AG10803 (cell line): ENCODE measurements at places on chromosomes 2 and 18.

DNA sequence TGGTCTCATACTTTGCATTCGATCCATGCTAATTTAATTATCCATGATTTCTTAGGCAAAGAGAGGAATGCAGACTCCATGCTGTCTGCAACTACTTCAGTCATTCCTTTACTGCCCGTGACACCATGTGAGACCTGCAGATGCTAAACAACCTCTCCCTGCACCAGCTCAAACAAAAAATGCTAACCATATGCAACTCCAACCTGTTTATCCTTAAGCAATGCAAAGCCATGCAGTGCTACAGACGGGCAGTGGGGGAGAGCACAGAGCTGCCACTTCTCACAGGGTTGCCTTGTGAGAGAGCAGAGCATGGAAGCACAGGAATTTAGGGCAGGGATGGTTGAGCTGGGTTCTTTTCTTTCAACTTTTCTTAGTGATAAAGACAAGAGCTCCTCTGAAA lies 74.9 kb upstream of the KLHL14 start:
- DNase-seq, result no peak

DNA sequence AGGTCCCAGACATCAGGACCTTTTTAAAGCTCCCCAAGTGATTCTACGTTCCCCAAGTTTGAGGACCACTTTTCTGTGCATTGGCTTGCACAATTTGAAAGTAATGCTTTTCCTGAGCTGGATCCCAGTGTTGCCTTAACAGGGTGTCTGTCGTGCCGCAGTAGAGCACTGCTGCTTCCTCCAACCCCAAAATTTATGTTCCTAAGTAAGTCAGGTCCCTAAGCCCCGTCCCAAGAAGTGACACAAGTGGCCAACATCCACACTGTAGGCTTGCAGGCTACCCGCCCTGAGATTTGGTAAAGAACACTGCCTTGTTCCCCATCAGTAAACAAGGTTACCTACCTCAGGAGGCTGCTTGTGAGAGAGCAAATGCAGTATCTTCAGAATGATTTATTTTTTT lies 2.0 kb downstream of the SFT2D3 start:
- no peak for DNase-seq

DNA sequence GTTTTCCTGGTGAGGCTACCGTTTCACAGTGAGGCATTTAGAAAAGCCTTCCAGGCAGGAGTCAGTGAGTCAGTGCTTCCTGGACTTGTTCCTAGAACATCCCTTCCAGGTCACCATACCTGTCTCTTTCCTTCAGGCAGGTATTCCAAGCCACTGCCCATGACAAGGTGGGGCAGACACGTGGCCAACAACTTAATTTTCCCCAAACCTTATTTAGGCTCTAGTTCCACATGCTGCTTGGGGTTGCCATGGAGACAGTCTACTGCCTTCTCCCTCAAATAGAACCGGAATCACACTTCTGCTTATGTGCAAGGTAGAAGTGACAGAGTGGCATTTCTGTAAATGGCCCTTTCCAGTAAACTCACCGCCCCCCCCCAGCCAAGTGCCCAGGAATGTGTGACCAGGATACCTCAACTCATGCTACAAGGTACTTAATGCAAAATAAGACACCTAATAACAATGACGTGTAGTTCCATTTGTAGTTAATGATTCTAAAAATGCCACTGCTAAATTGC lies 258.3 kb downstream of the PRKCE start:
- DNase-seq, result no peak

GRCh38 chr18:8834881-8835280 lies 129.5 kb downstream of the MTCL1 start:
- peak; percentile 36 for DNase-seq

- peak; percentile 62 for DNase-seq
Observed at GRCh38 chr2:214192711-214193110, 218.1 kb upstream of the VWC2L start.

DNA sequence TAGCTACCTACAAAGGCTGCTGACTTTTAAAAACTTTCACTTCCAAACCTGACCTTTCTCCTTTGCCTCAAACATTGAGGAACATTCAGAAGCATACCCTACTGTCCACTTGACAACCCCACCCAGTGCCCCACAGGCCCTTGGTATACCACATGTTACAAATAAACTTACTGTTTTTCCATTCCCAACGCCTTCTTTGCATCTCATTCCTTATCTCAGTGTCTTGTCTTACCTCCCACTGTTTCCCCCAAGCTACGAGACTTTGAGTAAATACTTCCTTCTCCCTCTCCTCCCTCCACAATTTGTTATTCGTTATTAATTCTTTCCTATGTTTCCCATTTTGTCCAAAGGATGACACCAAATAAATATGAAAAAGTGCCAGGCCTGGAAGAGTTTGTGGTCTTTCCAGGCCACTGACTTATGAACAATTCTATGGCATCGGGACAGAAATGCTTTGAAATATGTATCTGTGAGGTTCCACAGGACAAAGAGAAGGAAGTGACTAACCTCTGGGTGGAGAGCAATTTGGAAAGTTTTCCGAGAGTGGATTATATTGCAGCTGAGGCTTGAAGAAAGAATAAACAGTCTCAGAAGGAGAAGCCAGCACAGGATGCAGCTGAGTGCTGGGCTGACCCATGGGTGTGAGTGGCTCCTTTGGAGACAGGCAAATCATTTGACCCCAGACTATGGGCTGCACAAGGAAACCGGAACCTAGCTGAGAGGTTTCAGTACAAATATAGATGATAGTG lies 409.0 kb downstream of the LPIN1 start:
- peak; percentile 86 for DNase-seq

- DNase-seq, result peak; percentile 56
Observed at GRCh38 chr2:10305254-10305635, 2.5 kb downstream of the HPCAL1 start.

DNA sequence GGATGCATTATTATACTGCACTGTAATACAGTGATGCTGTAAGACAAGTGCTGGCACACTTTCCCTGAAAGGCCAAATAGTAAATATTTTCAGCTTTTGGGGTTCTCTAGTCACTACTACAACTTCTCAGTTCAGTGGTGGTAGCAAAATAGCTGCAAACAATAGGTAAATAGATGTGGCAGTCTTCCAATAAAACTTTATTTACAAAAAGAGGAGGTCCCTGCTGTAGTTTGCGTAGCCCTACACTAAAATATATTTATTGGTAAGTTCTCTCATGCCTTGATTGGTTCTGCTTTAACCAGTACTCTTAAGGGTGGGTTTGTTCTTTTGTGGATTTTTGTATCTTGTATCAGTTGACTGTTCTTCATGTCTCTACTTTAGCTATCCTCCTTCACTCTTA lies 7.8 kb downstream of the GLS start:
- DNase-seq, result no peak

- DNase-seq, result no peak
Observed at GRCh38 chr2:238286095-238286494, 2.3 kb downstream of the PER2 start.

GRCh38 chr18:70072678-70073077 lies 125.0 kb upstream of the CD226 start:
- DNase-seq, result peak; percentile 47

- DNase-seq, result peak; percentile 92
Observed at GRCh38 chr2:88038263-88039105, 17.1 kb downstream of the KRCC1 start.

GRCh38 chr2:150466741-150467620 lies 20.5 kb downstream of the RND3 start:
- peak; percentile 92 for DNase-seq

- DNase-seq, result no peak
Observed at GRCh38 chr2:130854301-130854700, 17.6 kb downstream of the ARHGEF4 start.

DNA sequence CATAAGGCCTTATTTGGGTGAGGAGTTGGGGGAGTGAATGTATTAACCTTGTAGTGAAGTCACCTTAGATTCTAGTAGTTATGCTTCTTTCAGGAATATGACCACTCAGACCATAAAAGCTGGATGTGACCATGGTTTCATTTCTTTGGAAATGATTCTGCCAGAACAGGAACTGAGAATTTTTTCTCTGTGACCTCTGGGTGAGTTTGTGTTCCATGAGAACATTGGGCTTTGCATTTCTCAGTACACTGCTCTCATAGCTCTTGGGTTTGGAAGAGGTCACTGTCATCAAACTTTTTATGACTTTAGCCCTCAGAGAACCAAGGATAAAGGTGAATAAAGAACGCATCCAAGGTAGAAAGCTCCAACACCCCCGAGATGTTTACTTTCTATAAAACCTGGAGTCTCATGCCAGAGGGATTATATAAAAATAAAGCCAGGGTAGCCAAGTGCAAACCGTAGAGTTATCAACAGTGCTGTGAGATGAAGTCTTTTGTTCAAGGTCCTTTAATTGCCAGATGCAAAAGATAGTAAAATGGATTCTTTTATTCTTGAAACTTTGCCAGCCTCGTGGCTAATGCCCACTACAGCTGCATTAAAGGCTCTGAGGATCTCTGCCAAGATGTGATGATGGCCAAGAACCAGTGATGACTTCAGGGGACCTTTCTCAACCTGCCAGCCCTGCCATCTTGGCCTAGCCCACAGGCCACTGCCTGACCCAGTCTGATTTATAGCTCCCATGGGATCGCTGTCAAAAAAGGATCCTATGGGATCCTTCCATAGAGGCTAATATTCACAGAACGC lies 27.8 kb upstream of the MAT2A start:
- no peak for DNase-seq

DNA sequence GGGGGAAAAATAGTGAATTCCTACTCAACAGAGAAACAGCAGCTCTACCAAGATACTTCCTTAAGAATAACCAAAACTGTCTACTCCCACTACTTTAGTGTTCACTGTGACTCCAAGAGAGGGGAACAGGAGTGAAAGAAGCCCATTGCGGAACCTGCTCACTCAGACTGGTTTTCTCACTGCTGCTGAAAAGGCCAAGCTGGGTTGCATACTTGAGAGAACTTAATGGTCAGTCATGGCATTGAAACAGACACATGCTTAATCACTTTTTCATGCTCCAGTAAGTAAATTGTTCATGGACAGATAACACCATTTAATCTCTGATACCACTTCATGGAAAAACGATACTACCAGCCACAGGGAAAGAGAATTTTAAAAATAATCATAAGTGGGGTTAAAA lies 35.7 kb upstream of the SLC8A1 start:
- peak; percentile 8 for DNase-seq

GRCh38 chr2:163353551-163353950 lies 382.3 kb downstream of the FIGN start:
- no peak for DNase-seq

DNA sequence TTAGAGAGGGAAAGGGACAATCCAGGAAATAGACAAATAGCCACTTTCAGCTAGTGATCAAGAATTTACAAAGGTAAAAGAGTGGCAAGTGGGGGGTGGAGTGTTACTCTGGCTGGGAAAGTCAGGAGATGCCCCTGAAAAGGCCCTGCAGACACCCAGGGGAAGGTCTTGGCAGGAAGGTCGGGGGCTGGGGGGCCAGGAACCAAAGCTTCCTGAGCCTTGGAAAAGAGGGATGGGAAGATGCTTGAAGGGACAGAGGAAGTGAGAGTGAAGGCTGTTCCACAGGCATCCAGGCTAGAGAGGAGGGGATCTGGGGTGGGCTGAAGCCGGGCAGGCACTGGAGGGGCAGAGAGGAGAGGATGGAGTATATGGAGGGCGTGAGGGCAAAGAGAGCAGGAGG lies 3.9 kb upstream of the TMEM37 start:
- no peak for DNase-seq

GRCh38 chr2:150495993-150496627 lies 8.6 kb upstream of the RND3 start:
- DNase-seq, result peak; percentile 97
